ENCODE measurements at places on chromosomes 4 and X.

- no peak for DNase-seq
These were observed 33.7 kb downstream of the ATP2B3 start for GRCh38 chrX:153551135-153551534.

- no peak for DNase-seq
These were observed 108.6 kb downstream of the DHX15 start for GRCh38 chr4:24475756-24476155.

DNA sequence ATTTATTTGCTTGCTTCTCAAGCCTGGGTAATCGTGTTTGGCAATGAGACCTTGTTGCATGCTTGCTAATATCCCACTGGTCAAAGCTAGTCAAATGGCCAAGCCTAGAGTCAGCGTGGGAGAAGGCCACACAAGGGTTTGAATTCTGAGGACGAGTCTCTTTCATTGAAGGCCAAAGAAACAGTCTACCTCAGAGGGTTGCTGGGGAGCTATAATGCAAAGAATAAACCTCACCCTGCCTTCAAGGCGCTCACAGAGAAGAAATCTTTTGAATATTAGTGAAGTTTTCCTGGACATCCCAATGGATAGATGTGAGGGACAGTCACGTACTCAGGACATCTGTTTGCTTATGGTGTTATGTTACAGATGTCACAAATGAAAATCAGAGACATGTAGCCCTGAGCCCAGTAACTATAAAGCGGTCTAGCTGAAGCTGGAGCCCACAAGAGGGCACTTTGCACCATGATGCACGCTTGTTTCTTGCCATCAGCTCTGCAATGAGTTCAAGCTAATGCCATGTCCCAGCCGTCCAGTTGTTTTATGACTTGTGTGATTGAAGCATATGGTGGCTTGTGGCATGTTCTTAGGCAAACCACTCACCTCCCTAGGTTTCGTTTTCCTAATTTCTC is 1.1 kb upstream of the TLR3 start:
- DNase-seq: peak; percentile 52

DNA sequence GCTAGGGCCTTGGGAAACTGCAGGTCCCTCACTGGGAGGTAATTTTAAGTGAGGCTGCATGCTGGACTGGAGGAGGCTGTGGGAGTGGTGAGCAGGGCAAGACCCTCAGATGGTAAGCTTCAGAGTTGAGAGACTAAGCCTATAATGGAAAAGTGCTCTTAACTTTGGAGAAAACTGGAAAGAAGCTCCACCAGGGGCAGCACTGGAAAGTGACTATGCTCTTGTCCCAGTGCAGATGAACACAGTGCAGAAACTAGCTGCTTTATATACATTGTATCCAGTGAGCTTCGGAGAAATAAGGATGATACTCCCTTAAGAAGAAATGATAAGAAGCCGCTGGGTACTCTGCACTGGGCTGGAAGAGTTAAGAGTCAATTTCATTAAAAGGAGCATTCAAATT is 3.2 kb upstream of the MAGEB2 start:
- DNase-seq: no peak

DNA sequence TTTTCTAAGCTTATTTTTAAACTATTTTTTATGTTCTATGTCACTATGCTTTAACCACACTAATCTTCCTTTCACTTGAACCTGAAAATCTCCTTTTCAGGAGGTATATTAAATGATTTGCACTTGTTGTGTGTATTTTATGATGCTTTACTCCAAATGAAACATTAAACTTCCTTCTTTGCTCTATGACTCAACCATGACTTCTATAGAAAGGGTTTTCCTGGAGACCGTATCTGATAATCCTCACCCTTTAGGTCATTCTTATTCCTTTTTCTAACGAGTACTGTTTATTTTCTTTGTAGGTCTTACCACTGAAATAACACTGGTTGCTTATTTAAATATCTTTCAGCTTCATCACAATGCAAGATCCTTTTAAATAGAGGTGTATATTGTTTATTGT is 1163.2 kb downstream of the PCDH18 start:
- DNase-seq: no peak

DNA sequence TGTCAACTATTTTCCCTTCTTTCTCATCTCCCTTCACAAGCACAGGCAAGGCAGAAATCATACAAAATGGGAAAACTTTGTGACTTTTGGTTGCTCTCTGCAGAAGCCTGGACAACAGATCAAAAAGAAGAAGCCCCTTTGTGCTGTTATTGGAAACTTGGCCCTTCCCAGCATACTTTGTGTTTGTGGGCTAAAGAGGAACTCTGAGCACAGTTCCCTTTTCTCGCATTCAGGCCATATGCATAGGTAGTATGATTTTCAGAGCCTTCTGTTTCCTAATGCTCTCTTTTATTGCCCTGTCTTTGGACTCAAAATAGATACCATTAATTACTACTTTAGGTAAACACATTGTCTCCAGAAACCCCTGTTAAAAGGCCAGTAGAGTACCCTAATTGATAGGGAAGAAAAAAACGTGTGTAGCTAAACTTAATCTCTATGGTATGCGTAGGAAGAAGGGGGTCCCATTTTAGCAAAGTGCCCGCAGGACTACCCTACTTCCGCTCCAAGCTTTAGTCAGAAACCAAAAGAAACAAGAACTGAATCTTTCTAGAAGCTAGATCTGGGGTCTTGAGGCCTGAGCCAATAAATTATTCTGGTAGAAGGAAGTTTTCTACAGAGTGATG is 26.6 kb downstream of the VSIG4 start:
- peak; percentile 56 for DNase-seq

- DNase-seq: no peak
These were observed 942 bp upstream of the L1CAM start for GRCh38 chrX:153886915-153887314.

GRCh38 chrX:134236626-134237614 is at the start of gene CCDC160:
Gene CCDC160, plus strand, starts transcription at chrX:134237182. Its CDS starts 7,619 bp downstream, at chrX:134244801.
- no peak for DNase-seq

- DNase-seq: no peak
These were observed 183.8 kb downstream of the DHX15 start for GRCh38 chr4:24400537-24400936.

GRCh38 chrX:30931920-30932319 is 42.9 kb upstream of the TAB3 start:
- DNase-seq: no peak

DNA sequence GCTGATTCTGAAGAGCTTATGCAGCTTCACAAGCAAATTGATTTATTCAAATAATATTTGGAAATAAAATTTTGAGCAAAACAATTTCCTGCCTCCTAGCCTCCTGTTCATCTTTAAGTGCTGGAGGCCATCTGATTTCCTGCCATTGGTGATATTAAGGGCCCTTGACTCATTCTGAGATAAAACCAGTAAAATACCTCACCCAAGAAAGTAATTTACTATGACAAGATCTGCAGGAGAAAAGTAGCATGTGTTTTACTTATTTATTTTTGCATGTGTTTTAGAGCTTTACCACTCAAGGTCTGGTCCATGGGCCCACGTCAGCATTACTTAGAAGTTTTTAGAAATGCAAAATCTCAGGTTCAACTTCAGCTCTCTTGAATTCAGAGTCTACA is 67.7 kb downstream of the DCLK2 start:
- DNase-seq: no peak
